ENCODE measurements at places on chromosomes 4 and X.

- no peak for DNase-seq
Observed at GRCh38 chr4:137819964-137820383, 287.7 kb upstream of the PCDH18 start.

- peak; percentile 14 for DNase-seq
Observed at GRCh38 chr4:113760094-113760794, 1.3 kb downstream of the CAMK2D start.

DNA sequence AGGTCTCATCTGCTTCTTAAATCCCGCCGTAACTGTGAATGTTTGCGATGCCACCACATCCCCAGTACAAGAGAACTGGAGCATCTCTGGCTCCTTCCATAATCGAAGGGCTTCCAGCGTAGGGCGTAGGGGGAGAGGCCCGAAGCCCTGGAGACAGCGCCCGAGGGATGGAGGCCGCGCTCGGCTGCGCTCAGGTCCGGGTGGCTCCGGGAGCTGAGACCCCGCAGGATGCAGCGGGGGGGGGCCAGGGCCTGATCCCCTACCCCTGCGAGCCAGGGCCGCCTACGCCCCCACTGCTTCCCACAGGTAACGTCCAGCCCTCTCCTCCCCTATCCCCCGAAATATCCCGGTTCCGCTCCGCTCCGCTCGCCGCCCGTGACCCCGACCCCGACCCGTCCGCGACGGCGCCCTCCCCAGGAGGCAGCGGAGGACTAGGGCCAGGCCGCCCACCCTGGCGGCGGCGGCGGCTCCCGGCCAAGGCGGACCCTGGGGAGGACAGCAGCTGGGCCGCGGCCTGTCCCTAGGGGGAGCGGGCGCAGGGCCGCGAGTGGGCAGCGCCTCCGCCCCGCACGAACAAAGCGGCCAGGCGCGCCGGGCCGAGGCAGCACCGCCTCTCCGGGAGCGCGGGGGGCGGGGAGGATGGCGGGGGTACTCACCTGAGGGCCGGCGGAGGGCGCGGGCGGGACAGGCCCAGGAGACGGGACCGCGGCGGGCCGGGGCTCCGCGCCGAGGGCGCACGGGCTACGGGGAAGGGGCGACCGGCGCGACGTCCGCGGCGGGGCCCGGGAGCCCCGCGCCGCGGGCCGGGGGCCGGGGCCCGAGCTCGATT lies 723 bp downstream of the WDFY3 start:
- DNase-seq = peak; percentile 30

DNA sequence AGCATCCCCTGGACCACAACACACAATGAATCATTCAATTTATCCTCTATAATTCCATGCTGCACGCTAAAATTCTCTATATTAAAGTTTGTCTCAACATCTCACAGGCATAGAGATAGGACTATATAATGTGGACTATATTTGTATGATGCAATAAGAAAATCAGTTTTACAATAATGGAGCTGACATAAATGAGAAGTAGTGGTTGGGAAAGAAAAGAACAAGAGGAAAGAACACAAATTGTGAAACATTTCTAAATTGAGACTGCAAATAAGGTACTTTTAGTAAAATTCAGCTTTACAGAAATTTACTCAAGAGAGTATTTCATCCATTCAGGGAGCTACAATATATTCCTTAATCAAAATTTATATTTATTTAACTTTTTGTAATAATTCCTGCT lies 120.4 kb downstream of the ARAP2 start:
- no peak for DNase-seq

GRCh38 chr4:185137233-185137925 lies 5.7 kb upstream of the SLC25A4 start:
- DNase-seq = no peak

- DNase-seq = no peak
Observed at GRCh38 chr4:89334830-89335229, 27.2 kb upstream of the GPRIN3 start.

DNA sequence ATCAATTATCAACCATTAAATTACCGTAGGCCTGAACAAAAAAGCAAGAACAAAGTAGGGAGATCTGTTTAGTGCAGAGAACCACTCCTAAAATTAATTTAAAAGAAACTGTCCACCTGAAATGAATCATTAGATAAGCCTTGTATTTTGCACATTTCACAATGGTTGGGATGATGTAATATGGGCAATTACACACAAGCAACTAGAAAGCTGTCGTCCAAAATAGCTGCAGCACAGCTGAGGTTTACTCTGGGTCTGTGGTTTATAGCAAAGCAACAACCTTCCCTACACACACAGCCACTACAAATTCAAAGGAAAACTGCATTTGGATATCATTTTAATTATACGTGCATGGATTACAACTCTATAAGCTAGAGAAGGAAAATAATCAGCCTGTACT lies 28.5 kb downstream of the PCDH19 start:
- no peak for DNase-seq

GRCh38 chrX:2867206-2867605 lies 38.5 kb downstream of the GYG2 start:
- DNase-seq = no peak

DNA sequence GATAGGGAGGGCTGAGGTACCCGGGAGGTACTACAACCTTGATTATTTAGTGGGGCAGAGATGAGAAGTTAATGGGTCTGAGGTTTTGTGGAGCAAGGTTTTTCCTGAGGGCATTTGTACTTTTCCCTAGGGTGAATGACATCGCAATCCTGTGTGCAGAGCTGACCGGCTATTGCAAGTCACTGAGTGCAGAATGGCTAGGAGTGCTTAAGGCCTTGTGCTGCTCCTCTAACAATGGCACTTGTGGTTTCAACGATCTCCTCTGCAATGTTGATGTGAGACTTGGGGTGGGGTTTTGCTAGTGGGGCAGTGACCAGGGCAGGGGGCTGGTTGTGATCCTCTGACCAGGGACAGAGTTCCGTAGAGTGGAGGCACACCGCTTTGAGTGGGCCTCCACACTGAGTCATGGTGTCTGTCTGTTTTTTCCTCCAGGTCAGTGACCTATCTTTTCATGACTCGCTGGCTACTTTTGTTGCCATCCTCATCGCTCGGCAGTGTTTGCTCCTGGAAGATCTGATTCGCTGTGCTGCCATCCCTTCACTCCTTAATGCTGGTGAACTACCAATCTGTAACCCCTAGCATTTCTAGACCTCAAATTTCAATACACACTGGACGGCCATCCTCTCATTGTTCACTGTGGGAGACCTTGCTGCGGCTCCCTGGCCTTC lies 9.9 kb downstream of the MED12 start:
- DNase-seq = no peak

DNA sequence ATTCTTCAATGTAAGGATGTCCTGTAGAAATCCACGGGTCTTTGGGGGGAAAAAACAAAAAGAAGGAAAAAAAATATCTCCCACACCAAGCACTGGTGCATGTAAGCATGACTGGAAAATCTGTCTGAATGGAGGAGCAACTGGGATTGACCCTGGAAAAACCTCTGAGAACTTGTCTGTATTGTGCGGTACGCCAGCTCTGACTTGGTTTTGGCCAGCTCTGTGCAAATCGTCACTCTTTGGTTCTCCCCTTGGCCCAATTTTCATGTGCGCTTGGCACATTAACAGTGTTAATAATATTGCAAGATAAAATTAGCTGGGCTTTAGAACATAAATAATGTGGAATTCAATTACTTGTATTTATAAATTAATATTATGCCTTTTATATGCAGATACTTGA lies 231.2 kb upstream of the HAND2 start:
- DNase-seq = no peak

DNA sequence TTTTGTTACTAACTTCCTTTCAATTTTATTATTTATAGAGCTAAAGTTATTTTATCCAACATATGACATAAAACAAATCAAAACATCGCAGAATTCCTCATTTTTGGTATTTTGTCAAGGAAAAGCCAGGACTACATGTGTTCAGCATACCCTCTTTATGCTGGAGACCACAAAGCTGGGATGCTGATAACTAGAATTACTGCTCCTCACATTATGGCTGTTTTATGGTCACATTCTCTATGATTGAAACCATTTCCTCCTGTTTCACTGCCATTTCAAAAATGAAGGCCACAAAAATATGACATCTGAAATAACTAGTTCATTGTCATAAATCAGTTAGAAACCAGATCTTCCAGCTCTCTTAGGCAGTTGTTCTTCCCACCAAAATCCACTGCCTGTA lies 41.7 kb downstream of the KLHL34 start:
- DNase-seq = no peak

DNA sequence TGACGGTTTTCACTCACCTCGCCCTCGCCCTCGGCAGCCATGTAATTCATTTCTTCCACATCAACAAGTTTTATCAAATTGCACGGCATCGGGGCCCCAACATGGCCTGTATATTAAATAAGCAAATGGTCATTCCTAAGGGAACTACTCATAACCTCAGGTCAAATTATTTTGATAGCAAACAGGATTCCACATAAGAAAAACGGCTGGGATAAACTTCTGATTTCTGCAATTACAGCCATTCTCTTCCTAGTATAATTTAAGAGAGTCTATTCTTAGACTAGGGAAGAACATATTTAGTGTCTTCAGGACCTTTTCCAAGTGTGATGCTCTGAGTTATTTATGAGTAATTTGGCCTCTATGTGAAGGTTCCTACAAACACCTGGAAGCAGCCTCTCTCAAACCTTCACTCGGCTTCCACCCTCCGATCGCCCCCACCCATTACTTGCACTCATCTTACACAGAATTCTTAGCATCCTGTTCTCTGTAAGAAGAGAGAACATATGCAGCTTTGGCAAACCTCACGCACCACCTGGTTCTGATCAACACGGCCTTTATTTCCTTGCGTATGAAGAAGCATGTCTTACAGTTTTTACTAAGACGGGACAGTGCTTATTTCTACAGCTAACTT lies 29.4 kb upstream of the CENPU start:
- DNase-seq = no peak

DNA sequence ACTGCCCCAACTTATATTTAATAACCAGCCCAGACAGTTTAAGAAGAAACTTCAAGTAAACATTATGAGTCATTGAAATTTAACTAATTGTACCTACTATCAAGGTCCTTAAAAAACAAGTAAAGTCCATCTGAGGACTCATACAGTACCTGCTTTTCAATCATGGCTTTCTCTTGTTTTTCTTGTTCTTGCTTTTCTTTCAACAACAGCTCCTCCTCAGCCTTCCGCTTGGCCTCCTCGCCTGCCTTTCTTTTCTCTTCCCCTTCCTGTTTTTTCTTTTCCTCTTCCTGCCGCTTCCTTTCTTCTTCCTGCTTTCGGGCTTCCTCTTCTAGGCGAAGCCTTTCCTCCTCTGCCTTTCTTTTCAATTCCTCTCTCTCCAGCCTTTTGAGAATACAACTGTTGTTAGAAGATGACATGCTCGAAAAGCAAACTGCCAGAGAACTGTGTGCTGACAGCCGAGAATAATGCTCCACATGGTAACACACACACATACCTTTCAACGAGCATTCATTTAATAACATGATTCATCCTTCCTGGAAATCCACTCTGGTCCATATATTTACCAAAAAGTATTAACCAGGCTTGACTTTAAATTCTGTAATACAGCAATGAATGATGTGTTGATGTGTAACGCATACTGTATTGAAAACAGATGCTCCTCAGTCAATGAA lies 25.2 kb upstream of the BCLAF3 start:
- no peak for DNase-seq

DNA sequence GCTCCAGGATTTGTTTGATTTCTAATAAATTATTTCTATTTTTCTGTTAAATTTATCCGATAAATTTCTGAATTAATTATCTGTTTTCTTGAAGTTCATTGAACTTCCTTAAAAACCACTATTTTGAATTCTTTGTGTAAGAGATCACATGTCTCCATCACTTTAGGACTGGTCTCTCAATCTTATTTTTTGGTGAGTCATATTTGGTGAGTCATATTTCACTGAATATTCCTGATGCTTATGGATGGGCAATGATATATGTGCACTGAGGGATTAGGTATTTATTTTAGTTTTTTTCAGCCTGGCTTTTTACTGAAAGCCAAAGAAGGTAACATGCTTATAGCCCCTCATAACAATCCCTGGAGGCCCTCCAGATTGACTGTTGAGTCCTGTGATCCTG lies 48.5 kb upstream of the IL15 start:
- no peak for DNase-seq

DNA sequence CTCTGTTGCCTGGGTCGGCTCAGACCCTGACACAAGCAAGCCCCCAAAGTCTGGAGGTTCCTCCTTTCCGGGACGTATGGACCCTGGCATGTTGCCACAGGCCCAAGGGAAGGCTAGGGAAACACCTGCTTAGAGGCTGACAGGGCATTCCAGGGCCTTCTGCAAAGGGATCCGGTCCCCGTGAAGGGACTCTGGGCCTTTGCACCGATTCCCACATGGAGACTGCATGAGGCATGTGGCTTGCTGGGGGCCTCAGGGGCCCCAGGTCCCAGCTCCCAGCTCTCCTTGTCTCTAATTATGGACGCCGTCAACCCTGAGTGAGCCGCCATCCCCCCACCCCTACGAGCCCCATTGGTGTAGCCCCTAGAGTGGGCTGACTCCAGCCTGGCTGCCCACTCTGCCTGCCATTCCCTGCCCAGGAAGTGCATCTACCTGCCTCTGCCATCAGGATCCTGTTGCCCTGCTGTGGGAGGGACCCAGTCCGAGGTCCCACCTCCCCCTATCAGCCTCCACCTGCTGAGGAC lies 4.2 kb upstream of the RGS12 start:
- DNase-seq = no peak

DNA sequence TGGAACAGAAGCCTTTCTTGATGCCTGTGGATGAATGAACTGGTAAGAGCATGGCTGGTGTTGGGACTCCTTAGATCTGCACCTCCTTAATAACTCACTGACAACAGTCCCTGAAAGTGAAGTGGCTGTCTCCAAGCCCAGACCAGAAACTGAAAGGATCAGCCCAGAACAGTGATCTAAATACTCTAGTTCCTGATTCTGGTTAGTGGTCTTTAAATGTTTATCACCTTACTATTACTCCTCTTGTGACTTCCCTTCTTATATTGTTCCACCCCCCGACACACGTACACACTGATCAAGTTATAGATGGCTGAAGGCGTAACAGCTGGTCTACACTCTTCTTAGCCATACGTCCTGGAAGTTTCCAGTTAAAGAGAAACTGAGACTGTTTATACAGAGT lies 33.8 kb upstream of the ARMCX2 start:
- DNase-seq = no peak

- DNase-seq = no peak
Observed at GRCh38 chr4:16472537-16472936, 246.3 kb upstream of the TAPT1 start.

DNA sequence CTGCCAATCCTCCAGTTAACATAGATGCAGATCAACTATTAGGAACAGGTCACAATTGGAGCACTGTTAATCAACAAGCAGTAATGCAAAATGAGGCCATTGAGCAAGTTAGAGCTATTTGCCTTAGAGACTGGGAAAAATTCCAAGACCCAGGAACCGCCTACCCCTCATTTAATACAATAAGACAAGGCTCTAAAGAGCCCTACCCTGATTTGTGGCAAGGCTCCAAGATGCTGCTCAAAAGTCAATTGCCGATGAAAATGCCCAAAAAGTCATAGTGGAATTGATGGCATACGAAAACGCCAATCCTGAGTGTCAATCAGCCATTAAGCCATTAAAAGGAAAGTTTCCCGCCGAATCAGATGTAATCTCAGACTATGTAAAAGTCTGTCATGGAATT lies 20.5 kb upstream of the TRIM61 start:
- no peak for DNase-seq
